IMR-90 (cell line): ENCODE measurements at places on chromosomes 3 and 15. TPM values are rescaled to one million over a fixed set of nuclear protein-coding genes. Genes with fewer than 3 reads are reported as not detected.

DNA sequence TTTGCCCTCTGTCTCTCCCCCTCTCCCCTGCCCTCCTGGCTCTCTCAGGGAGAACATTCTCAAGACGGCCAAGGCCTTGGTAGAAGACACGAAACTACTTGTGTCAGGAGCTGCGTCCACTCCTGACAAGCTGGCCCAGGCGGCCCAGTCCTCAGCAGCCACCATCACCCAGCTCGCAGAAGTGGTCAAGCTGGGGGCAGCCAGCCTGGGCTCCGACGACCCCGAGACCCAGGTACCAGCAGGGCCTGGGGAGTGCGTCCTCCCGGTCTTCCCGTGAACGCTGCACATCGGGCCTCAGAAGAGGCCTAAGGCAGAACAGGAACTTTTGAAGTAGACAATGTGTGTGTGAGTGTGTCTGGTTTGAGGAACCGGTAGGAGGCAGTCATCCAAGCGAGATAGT, 245.4 kb upstream of the TPM1 start:
- no peak overlapping the region for H3K27ac ChIP-seq
- DNase-seq = no peak
- H3K4me1 ChIP-seq = no peaks in the 10 kb centered on the region
- H3K36me3 ChIP-seq = peaks cover 13% of the 10 kb centered on the region
- H3K27me3 ChIP-seq = no peaks in the 10 kb centered on the region

The CCDC39 gene
- not detected in 2 replicates for polyA plus RNA-seq

- DNase-seq = no peak
- H3K27ac ChIP-seq = no peak overlapping the region
- H3K27me3 ChIP-seq = no peaks in the 10 kb centered on the region
- no peak overlapping the region for H3K4me3 ChIP-seq
- H3K36me3 ChIP-seq = no peaks in the 10 kb centered on the region
These were observed 23.3 kb downstream of the CBLB start for GRCh38 chr3:105845488-105845887.

GRCh38 chr3:19866751-19867347, 67.2 kb downstream of the EFHB start:
- H3K4me1 ChIP-seq = no peaks in the 10 kb centered on the region
- DNase-seq = peak; percentile 58
- H3K27me3 ChIP-seq = no peaks in the 10 kb centered on the region
- H3K36me3 ChIP-seq = no peaks in the 10 kb centered on the region
- H3K27ac ChIP-seq = no peak overlapping the region

GRCh38 chr15:64425221-64425620, 35.2 kb upstream of the ZNF609 start:
- H3K27ac ChIP-seq = no peak overlapping the region
- DNase-seq = no peak
- no peaks in the 10 kb centered on the region for H3K27me3 ChIP-seq
- no peak overlapping the region for H3K4me3 ChIP-seq

The LRRC31 gene
- not detected in 2 replicates for polyA plus RNA-seq

DNA sequence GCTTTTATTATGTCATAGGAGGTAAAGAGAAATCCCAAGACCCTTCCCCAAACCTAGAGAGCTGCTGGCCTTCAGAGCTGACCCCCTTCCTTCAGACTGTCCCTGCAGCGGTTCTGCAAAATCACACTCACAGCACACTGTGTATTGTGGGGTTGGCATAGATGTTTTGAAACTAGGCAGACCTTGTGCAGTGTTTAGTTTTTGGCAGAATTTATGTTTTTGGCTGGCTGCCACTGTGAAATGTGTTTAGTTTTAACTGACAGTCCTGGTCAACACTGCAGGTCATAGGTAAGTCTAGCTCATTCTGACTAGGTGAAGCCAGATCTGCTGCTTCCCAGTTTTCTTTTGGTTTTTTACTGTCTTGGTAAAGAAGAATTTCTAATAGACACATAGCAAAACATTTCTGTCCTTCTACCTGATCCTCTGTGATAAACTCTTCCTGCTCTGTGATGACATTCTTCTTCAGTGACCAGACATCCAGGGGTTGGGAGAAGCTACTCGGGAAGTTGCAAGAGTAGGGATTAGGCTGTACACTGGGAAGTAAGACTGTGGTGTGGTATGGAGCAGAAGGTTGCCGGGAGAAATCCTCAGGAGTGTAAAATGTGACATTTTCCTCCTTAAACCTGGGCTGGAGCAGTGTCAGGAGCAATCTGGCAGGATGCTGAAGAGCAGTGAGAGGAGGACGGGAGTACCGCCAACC, 209.6 kb upstream of the MCTP2 start:
- no peak overlapping the region for H3K27ac ChIP-seq
- H3K27me3 ChIP-seq = no peaks in the 10 kb centered on the region
- no peak overlapping the region for H3K4me3 ChIP-seq
- H3K36me3 ChIP-seq = no peaks in the 10 kb centered on the region
- no peak for DNase-seq

- no peaks in the 10 kb centered on the region for H3K27me3 ChIP-seq
- no peak overlapping the region for H3K27ac ChIP-seq
- H3K4me3 ChIP-seq = no peak overlapping the region
- no peaks in the 10 kb centered on the region for H3K4me1 ChIP-seq
- no peak for DNase-seq
These were observed 291.6 kb downstream of the IL20RB start for GRCh38 chr3:137249311-137249940.

DNA sequence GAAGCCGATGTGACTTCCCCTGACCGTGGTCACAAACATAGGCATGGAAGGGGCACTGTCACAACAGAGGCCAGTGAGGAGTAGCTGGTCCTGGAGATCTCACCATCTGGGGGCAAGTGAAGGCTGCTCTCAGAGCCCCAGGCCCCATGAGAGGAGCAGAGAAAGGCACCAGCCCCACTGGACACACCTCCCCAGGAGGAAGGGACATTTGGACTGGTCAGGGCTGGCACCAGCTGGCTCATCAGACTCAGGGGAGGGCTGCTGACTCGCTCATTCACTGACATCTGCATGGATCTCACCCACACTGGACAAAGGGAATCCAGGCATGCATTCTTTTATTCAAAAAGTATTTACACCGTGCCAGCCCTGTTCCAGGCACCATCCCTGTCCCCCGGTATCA, 26.8 kb downstream of the ESYT3 start:
- H3K27ac ChIP-seq = no peak overlapping the region
- H3K27me3 ChIP-seq = peaks cover 7% of the 10 kb centered on the region
- no peak overlapping the region for H3K4me3 ChIP-seq
- H3K4me1 ChIP-seq = no peaks in the 10 kb centered on the region

GRCh38 chr3:129234441-129234840, 15.0 kb upstream of the COPG1 start:
- H3K4me3 ChIP-seq = no peak overlapping the region
- H3K27ac ChIP-seq = no peak overlapping the region
- DNase-seq = no peak
- no peaks in the 10 kb centered on the region for H3K36me3 ChIP-seq

GRCh38 chr15:85702321-85703101, 92.2 kb downstream of the KLHL25 start:
- H3K36me3 ChIP-seq = no peaks in the 10 kb centered on the region
- DNase-seq = peak; percentile 75
- H3K27me3 ChIP-seq = no peaks in the 10 kb centered on the region
- H3K4me1 ChIP-seq = peaks cover 16% of the 10 kb centered on the region

DNA sequence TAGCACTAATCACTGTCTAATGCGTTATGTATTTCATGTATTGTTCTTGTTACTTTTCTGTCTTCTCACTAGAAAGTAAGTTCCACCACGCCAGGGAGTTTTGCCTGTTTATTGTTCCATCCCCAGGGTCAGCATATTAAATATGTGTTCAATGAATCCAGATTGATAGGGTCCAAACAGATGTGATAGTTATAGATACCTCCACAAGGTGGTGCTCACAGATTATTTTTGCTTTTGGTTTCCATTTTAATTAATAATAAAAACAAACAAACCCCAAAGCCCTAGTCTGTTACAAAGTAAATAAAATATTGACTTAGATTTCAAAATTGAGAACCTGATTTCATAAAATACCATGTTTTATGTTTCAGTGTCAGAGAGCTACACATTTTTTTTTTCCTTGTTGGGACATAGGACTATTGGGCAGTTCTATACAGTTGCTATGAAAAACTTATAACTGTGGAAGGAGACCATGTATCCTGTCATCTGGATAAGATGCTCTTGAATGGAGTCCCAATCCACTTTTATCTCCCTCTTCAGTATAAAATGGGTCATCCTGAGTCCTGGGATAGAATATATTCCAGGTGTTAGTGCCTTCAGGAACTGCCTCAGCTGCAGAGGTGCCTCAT, 12.4 kb downstream of the OTOL1 start:
- H3K4me1 ChIP-seq = no peaks in the 10 kb centered on the region
- H3K4me3 ChIP-seq = no peak overlapping the region
- no peak for DNase-seq
- H3K27ac ChIP-seq = no peak overlapping the region

The TM4SF18 gene
- not detected in 2 replicates for polyA plus RNA-seq

GRCh38 chr3:82558081-82558480, 796.6 kb upstream of the GBE1 start:
- H3K4me3 ChIP-seq = no peak overlapping the region
- no peaks in the 10 kb centered on the region for H3K36me3 ChIP-seq
- no peaks in the 10 kb centered on the region for H3K4me1 ChIP-seq
- H3K27ac ChIP-seq = no peak overlapping the region
- no peak for DNase-seq

DNA sequence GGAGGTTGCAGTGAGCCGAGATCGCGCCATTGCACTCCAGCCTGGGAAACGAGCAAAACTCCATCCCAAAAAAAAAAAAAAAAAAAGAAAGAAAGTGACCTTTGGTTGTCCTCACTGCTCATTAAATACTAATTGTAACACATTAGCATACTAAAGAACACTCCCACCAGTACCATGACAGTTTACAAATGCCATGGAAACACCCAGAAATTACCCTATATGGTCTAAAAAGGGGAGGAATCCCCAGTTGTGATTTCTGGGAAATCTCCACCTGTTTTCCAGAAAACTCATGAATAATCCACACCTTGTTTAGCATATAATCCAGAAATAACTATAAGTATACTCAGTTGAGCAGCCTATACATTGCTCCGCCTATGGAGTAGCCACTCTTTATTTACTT, 23.5 kb upstream of the INO80 start:
- no peaks in the 10 kb centered on the region for H3K4me1 ChIP-seq
- DNase-seq = no peak
- no peaks in the 10 kb centered on the region for H3K36me3 ChIP-seq
- 0 out of 2 replicates have a peak, but pooled peaks cover 2% of the 10 kb centered on the region for H3K27me3 ChIP-seq
- no peak overlapping the region for H3K27ac ChIP-seq

DNA sequence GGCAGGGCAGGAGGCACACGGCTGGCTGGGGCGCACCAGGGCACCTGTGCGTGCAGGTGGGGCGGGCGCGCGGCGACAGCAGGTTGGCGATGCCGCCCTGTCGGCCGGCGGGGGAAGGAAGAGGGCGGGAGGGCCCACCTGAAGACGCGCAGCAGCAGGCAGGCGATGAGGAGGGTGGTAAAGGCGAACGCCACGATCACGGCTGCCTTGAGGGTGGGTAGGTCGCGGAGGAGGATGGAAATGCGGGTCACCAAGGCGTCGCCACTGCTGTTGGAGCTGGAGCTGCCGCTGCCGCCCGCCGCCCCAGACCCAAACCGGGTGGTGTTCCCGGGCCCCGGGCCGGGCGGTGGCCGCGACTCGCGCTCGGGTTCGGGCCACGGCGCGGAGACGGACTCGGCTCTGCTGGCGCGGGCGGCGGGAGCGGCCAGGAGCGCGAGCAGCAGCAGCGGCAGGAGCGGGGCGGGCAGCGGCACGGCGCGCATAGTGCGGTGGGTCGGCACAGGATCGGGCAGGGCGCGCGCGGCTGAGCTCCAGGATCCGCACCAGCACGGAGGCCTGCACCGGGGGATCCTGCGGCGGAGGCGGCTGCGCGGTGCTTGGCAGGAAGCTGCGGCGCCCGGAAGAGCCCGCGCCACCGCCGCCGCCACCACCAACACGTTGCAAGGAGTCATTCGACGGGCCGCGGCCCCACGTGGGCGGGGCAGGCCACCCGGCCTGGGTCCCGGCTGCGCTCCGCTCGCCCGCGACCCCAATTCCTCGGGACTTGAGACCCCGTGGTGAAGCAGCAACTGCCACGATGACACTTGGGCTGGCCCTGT, at the start of gene FAM174B:
Gene FAM174B, minus strand, starts transcription at position 598 of the 818 bp plus-strand sequence.
- DNase-seq = no peak
- no peak within 1 kb of the TSS for H3K27ac ChIP-seq
- H3K4me3 ChIP-seq = peak within 1 kb of the TSS; percentile 43

The EXD1 gene
- polyA plus RNA-seq = not detected in 2 replicates

DNA sequence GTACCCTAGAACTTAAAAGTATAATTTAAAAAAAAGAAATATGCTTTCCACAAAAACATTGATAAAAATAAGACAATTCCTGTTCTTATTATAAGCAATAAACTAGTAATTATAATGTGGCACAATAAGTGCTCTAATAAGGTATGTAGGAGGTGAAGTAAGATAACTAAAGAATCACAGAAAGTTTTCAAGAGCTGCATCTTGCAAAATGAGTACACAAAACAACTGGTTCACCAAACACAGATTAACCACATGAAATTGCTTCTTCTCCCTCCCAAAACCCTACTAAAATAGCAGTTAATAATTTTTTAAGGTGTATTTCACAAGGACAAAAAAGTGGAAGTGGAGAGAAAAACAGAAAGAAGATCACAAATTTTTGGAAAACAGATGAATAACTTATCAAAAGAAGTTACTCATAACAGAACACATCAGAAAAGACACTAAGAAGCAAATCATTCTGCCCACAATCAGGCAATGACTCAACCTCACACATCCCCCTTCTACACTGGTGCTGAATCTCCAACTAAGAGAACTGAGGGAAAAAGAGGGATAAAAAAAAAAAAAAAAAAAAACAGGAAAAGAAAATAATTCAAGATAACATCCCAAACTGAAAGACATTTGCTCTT, 64.2 kb downstream of the TBC1D5 start:
- DNase-seq = peak; percentile 71
- H3K27ac ChIP-seq = no peak overlapping the region
- no peaks in the 10 kb centered on the region for H3K36me3 ChIP-seq
- H3K27me3 ChIP-seq = no peaks in the 10 kb centered on the region
- no peak overlapping the region for H3K4me3 ChIP-seq
- H3K4me1 ChIP-seq = no peaks in the 10 kb centered on the region

The CELSR3 gene
- 0.59 and 0.63 TPM in 2 replicates for polyA plus RNA-seq

- peaks cover 14% of the 10 kb centered on the region for H3K4me1 ChIP-seq
- DNase-seq = no peak
- no peaks in the 10 kb centered on the region for H3K36me3 ChIP-seq
- no peak overlapping the region for H3K4me3 ChIP-seq
- H3K27me3 ChIP-seq = no peaks in the 10 kb centered on the region
- H3K27ac ChIP-seq = no peak overlapping the region
These were observed 129.9 kb downstream of the VGLL4 start for GRCh38 chr3:11513817-11514135.

DNA sequence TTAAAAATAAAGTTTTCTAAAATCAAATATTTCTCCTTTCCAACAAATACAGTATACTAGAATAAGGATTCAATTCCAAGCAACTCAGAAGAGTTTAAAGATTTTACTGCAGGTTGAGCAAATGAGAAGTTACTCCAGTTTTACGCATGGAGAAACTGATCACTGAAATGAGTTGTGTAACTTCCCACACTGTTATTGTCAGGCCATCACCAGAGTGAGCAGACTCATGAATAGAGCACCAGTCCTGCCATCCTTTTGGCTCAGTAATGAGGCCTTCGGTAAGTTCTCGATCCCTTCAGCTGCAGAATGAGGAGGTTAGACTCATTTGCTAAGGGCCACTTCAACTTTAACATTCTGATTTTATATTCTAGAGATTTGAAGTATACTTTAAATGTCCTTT, 48.1 kb downstream of the OSBPL10 start:
- no peak for DNase-seq
- H3K4me1 ChIP-seq = no peaks in the 10 kb centered on the region
- no peak overlapping the region for H3K27ac ChIP-seq
- H3K27me3 ChIP-seq = no peaks in the 10 kb centered on the region
- no peaks in the 10 kb centered on the region for H3K36me3 ChIP-seq
- H3K4me3 ChIP-seq = no peak overlapping the region

The IL5RA gene
- not detected in 2 replicates for polyA plus RNA-seq
